ENCODE measurements at places on chromosomes 3 and 15. TPM values are rescaled to one million over a fixed set of nuclear protein-coding genes. Genes with fewer than 3 reads are reported as not detected.

Gene SLC6A20
- polyA plus RNA-seq, result 0.41 TPM

DNA sequence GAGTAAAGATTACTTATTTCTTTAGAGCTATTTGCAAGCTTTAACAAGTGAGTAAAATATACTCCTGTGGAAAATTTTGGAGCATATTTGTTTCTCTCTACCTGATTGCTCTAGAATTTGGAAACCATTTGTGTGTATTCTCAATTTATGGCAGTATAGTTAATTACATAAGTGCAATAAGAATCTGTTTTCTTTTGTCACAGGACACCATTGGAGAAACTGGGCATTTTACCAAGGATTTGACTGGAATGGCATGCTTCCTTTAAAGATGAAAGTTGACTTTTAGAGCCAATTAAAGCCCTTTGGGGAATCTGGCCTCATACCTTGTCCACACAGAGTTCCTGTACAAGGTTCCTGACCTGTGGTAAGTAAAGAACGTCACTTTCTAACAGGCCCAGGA is 38.4 kb downstream of the PAQR5 start:
- DNase-seq, result no peak

DNA sequence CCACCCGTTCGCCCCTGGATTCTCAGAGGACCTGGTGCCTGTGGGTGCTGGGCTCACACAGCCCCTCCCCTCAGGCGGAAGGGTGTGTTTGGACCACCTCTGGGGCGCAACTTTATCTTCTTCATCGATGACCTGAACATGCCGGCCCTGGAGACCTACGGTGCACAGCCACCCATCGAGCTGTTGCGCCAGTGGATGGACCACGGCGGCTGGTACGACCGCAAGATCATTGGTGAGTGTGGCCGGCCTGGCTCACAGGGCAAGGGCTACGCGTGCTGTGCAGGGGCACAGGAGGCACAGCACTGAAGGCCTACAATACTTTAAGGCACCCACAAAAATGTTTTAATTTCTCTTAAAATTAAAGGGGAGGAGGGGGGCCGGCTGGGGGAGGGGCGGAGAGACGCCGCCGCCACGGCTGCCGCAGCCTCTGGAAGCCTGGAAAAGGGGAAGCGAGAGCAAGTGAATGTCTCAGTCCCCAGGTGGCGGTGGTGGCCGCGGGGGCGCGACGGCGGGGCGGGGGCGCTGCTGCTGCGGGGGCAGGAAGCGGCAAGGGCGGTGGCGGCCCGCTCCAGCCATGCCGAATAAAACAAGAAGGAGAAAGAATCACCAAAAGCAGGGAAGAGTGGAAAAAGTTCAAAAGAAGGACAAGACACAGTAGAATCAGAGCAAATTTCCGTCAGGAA is 56.8 kb downstream of the DNAH1 start:
- peak; percentile 10 for DNase-seq

DNA sequence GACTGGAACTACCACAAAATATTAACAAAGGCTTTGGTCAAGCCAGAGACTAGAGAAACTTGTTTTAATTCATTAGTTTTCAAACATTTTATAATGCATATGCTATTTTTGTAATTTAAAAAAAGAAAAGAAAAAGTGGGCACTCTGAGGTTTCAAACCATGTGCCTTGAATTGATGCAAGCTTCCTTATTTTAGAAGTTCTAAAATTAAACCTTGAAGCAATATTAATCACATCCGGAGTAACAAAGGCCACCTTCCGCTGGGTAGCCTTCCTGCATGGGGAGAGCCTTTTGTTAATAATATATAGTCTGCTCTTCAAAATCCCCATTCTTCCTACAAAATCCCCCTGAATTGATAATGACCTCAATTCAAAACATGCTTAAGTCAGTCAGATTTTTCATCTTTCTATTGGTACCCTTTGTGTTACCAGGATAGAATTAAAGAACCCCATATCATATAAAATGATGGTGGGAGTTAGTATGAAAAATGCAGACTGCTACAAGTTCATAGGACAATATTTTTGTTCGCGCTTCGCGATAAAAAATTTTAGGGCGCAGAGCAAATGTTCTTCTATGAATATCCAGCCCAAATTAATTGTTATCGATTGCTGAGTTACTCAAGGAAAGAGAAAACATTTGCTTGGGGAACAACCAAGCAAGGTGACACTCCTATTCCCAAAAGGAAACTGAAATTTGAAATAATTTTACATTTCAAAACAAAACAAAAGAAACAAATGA is 30.6 kb downstream of the LDHAL6B start:
- no peak for DNase-seq

GRCh38 chr3:112167758-112168157 is 34.7 kb upstream of the GCSAM start:
- DNase-seq, result no peak

GRCh38 chr15:64090527-64090926 is 3.1 kb downstream of the CIAO2A start:
- no peak for DNase-seq

- no peak for DNase-seq
Observed at GRCh38 chr3:181344331-181344730, 354.8 kb upstream of the DNAJC19 start.

GRCh38 chr3:178709051-178709450 is 172.8 kb downstream of the KCNMB2 start:
- DNase-seq, result no peak

- DNase-seq, result no peak
Observed at GRCh38 chr3:194128202-194128918, 7.6 kb upstream of the HES1 start.
